ENCODE measurements at places on chromosomes 4 and X.

DNA sequence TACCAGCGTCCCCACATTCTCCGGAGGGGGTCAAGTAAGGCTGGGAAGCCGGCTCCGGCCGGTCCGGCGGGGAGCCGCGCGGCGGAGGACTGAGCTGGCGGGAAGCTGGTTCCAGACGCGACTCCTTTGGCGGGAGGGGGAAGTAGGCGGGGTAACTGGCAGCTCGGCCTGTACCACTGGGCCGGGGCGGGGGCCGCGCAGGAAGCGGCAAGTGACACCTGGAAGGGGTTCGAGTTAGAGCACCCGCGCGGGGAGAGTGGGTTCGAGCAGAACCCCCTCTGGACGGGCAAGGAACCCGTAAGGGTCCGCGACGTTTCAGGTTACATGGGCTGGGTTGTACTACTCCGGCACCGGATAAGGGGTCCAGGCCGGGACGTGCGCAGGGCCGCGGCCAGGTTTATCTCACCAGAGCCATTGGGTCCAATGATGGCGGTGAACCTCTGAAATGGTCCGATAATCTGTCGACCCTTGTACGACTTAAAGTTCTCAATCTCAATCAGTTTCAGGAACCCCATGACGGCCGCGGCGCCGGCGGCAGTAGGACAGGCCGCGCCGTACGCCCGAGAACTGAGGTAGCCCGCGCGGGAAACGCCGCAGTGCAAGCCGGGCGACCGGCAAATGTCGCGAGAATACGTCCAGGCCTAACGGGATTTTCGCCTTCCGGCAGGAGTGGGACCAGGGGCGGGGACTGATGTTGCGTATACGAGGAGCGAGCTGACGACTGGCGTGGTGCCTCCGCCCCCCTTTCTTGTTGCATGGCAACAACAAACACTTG lies at the start of gene SMC1A:
Gene SMC1A (minus strand): TSS at position 569 of the 775 bp plus-strand sequence. CDS start 54 bp downstream, at position 515.
- peak; percentile 98 for DNase-seq

DNA sequence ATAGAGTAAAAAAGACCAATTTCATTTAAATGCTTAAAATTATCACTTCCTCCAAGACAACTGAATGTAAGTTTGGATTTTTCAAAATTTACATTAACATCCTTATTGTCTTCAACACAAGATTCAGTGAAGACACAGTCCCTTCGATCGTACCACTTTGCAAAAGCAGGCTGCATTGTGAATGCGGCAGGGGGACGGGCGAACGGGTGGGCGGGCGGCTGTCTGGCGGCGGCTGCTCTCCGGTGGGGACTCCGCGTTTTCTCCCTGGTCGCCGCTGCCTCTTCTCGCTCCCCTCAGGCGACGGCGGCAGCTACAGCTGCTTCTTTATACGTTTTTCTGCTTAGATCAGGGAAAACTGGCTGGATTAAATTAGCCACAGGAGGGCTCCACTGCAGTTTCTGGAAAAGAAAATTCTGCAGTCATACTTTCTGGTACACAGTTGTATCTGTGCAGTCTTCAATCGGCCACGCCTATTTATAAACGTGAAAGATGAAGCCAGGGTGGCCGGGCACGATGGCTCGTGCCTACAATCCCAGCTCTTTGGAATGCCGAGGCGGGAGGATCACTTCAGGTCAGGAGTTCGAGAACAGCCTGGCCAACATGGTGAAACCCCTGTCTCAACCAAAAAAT lies 33.9 kb upstream of the HPF1 start:
- DNase-seq: no peak

DNA sequence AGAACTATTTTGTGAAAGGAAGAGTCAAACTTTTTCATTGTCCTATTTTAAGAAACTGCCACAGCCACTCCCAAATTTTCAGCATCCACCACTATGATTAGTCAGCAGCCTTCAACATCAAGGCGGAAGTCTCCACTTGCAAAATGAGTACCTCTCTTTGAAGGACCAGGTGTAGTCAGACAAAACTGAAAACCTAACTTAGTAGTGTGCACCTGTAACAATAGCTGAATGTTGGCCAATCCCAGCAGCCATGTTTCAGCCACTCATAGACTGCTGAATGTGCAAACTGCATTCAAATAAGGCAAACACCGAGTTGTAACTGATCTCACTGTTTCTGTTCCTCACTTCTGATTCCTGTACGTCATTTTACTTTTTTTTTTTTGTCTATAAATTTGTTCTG lies 341.1 kb downstream of the IL15 start:
- no peak for DNase-seq

DNA sequence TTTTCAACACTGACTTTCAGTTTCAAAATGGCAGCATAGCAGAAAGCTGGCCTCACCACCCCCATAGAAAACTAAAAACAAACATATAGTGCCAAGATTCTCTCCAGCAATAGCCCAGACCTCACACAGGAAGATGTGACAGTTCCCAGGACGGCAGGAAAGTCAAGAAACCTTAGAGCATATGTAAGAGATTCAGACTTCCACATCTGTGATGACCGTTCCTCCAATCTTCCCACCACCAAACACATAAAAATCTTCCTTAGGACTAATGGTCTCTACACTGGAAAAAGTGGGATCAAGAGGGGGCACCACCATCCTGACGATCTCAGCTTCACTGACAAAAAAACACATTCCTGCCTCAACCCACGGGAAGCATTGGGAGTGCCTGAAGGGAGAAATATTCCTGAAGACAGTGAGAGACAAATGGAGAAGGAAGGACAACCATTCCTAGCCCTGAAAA lies 134.1 kb upstream of the CPXCR1 start:
- DNase-seq: no peak

GRCh38 chrX:94288325-94288724 lies 614.3 kb downstream of the FAM133A start:
- no peak for DNase-seq

- DNase-seq: no peak
These were observed 183.9 kb upstream of the PCDH7 start for GRCh38 chr4:30536231-30536630.

- no peak for DNase-seq
These were observed 69.7 kb upstream of the NUDT6 start for GRCh38 chr4:122992057-122992456.

DNA sequence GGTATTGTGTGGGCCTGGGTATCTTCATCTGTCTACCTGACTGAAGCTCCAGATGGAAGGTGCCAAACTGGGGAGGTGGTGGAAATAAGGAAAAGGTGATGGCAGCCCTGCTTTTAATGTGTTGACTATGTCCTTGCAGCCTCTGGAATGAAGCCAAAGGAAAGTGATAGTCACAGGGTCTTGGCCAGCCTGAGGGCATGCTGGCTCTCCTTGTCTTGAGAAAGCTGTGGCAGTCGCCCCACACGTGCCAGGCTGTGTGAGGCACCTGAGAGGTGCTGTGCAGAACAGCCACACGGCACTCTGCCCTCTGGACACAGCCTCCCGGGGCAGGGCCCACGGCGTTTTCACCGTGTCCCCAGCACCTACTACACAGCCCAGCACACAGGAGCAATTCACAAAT lies 77.6 kb downstream of the NAT8L start:
- no peak for DNase-seq

DNA sequence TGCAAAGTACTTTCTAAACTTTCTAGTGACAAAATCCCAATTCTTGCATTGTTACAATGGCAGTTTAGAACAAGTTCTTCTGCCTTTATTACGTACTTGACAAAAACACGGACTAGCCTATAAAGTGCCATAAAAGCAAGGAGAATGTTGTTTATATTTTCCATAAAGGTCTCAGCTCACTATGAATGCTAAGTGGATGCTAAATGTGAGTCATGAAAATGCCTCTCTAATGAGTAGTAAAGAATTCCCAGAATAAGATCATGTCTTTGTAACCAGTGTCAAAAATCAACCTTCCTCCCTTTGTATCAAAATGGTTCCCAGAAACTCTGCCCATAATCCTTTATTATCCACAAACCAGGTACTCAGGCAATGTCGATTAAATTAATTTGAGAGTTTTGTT lies 539.8 kb upstream of the SLIT2 start:
- no peak for DNase-seq

DNA sequence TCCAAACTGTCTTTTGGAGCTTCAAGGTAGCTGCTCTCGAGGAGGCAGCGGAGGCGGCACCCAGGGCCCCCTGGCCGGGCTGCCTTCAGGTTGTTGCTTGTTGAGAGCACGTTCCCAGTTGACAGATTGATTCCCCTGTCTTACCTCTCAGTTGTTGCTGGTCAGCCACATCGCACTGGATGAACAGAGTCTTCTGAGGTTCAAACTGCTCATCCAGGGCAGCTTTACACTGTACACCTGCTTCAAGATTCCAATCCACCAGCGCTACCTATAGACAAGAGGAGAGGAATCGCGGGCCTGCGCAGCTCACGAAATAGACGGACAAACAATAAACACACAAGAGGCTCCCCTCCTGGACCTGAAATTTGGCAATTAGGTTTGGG lies 497 bp downstream of the HPGD start:
- DNase-seq: no peak

GRCh38 chr4:183434666-183435190 lies 9.7 kb upstream of the CDKN2AIP start:
- DNase-seq: no peak

DNA sequence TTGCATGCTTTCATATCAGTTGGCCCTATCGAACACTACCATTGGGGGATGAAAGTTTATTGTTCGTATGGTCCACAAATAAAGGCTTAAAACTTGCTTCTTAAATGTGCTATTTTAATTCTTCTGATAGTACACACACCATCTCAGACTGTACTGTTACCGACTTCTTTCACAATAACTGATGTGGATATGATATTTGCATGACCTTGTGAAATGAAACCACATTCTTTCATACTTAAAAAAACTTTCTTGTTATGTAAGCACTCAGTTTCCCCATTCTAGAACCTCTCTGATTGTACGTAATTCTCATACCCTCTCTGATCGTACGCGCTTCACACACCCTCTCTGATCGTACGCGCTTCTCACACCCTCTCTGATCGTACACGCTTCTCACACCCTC lies 12.0 kb upstream of the WDR19 start:
- no peak for DNase-seq

GRCh38 chr4:163048447-163048846 lies 118.2 kb downstream of the NAF1 start:
- peak; percentile 19 for DNase-seq

- no peak for DNase-seq
These were observed 77.8 kb downstream of the CD38 start for GRCh38 chr4:15855804-15856475.

DNA sequence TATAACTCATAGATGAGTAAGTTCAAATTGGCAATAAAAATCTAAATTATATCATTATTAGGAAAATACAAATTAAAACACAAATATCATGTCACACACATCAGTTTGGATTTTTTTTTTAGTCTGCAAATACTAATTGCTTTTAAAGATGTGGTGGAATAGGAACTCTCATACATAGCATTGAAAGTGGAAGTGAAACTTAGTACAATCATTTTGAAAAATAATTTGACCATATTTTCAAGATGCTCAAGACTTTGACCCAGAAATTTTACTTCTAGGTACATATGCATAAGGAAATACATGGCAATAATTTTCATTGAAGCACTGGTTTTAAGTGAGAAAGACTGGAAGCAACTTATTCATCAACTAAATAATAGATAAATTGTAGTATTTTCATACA lies 147.5 kb upstream of the SMIM31 start:
- peak; percentile 11 for DNase-seq

GRCh38 chr4:26491449-26492170 lies 1.3 kb upstream of the CCKAR start:
- DNase-seq: no peak

DNA sequence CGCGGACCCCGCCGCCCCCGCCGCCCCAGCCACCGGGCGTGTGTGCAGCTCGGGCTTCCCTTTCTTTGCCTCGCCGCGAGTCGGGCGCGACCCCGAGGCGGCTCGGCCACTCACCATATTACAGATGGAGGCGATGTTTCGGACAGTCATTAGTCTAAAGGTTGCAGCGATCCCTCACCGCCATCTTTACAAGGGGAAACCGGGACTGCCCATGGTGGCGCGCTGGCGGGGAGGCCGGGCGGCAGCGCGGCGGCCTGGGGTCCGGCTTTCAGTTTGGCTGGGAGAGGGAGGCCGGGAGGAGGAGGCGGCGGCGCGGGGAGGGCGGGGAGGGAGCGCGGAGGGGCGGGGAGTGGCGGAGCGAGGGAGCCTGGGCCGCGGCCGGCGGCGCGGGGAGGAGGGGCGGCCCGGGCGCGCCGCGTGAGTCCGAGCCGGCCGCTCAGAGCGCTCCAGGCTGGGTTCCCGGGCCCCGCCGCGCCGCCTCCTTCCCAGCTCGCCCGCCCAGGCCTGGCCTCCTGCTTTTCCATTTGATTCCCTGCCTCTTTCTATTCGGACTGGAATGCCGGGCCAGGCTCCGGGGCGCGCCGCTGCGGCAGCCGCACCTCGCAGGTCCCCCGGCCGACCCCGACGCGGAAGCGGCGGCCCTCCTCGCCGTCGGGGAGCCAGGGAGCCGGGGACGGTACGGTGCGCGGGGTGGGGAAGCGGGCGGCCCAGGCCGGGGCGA lies at the start of gene USP46:
Gene USP46 (minus strand): TSS at position 301 of the 721 bp plus-strand sequence. CDS start 151 bp downstream, at position 150.
- peak; percentile 95 for DNase-seq

DNA sequence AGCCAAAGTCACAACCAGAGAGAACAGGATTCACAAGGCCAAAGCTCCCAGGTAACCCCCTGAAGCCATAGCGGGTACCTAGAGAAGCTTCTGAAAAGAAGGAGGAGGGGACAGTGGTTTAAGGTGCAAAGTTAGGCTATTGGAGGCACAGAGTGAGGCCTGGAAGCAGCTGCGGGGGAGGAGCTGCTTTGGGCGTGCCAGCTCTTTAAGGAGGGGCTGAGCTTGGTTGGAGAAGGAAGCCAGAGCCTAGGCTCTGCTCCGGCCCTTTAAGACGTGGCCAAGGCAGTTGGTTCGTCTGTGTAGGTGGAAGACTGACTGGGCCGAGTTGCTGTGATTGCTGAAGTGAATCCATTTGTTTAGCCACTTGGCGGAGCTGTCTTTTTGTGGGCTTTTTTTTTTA lies 1.5 kb downstream of the KLF8 start:
- peak; percentile 60 for DNase-seq

DNA sequence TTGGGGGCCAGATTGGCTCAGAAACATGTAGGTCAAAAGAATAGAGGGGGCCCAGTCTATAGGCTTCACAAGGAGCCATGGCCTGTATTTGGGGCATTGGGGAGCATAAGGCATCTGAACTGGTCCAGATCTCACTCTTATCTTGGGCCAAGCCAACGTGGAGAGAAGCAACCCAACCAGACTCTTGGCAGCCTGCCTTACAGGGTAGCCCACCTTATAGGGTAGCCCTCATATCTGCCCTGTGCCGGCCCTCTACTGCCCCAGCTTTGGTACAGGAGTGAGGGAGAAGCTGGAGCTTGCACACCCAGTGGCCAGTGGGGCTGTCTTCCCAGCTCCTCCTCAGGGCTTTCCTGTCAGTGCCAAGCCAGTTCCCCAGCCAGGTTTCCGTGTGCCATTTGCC lies 142.2 kb downstream of the AMMECR1 start:
- no peak for DNase-seq

GRCh38 chr4:21134994-21135393 lies 434.7 kb downstream of the PACRGL start:
- no peak for DNase-seq

GRCh38 chrX:52359614-52360232 lies 9.1 kb upstream of the XAGE2 start:
- DNase-seq: no peak

- DNase-seq: peak; percentile 52
These were observed 85.5 kb downstream of the BCOR start for GRCh38 chrX:40012039-40012867.

Measured in GM13977 (cell line).